ENCODE measurements at places on chromosomes 6 and 20.
A peak's percentile ranks its signal among the peaks of the same experiment; 100 is the strongest.

GRCh38 chr6:43242908-43243663 is at the start of gene TTBK1:
TSS of gene TTBK1 (plus strand) at chr6:43243481. CDS start at chr6:43246661, 3,180 bp downstream.
- peak; percentile 53 for DNase-seq

- no peak for DNase-seq
Observed at GRCh38 chr6:136103763-136104311, 146.3 kb downstream of the MTFR2 start.

GRCh38 chr6:7907159-7907558 is 3.4 kb downstream of the TXNDC5 start:
- DNase-seq = no peak

DNA sequence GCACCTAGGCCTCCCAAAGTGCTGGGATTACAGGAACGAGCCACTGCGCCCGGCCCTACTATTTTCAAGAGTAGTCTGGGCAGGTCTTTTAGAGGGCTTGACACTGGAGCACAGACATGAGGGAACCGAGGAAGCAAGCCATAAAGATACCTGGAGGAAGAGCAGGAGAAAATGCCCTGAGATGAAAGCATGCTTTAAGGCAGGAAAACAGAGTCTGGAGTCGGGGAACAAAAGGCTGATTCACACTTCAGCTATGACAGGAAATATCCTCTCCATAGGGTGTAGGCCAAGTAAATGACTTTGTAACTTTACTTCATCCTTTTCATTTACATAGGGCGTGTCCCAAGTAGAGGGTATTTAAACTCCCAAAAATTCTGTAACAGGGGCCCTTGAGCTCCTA is 4.3 kb upstream of the SERINC3 start:
- no peak for DNase-seq

- DNase-seq = no peak
Observed at GRCh38 chr6:111706841-111707391, 101.2 kb upstream of the TRAF3IP2 start.

- DNase-seq = no peak
Observed at GRCh38 chr6:15376900-15377487, 131.1 kb downstream of the JARID2 start.

DNA sequence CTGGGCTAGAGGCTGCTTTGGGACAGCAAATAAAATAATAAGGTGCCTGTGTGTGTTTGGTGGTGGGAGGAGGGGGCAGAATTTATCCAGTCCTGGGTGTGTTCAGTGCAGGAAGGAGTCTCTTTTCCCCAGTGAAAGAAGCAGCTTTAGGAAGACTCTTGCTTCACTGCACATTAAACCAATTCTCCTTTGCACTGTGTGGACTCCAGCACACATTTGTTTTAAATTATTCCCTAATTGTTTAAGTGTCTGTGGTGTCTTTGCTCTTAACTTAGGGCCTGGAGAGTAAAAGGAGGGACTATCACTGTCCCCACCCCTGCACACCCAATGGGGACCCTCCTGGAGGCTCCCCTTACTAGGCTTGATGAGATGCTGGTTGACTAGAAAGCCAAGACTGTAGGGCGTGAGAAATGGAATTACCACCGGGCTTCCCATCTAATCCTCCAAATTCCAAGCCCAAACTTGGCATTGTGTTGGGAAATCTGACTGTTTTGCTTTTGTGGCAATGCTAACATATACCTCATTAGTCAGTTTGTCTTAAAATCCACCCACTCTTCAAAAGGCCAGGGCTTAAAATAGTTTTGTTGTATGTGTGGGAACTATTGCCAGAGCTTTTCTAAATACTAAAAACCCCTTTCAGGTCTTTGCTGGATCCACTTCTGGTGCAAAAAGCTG is 13.5 kb upstream of the DAAM2 start:
- DNase-seq = no peak

DNA sequence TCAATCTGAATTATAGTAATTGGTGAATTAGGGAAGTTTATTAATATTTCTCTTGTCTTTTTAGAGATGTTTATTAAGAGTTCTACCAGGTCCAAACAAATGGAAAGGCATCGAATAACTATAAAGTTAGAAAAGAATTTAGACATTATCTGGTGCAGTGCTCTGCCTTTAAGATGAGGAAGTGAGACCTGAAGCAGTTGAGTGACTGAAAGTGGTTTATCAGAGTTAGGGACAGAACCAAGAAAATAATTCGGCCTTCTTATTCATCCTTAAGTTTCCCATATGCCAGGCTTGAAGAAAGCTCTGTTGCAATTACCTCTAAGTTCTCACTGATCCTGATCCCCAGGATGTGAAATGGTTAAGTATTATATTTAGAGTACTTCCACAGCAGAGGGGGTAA is 94.2 kb upstream of the FLRT3 start:
- no peak for DNase-seq

DNA sequence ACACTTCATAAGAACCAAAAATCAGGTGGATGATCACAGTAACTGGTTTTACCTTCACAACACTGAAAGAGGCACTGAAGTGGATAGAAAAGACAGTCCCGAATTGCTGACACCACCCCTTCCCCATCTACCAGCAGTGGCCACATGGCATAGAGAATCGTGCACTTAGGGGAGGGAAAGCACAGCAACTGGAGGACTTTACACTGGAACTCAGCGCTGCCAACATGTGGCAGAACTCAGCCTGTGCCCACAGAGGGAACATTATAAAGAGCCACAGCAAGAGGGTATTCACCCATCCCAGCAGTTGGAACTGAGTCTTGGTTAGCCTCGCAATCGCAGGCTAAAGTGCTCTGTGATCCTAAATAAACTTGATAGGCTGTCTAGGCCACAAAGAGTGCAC is 6.5 kb upstream of the KIAA1586 start:
- no peak for DNase-seq

- DNase-seq = no peak
Observed at GRCh38 chr6:431504-431903, 40.0 kb downstream of the IRF4 start.

GRCh38 chr20:47765691-47766594 is 19.3 kb downstream of the SULF2 start:
- no peak for DNase-seq

GRCh38 chr20:44334306-44334705 is 2.5 kb upstream of the R3HDML start:
- DNase-seq = no peak

DNA sequence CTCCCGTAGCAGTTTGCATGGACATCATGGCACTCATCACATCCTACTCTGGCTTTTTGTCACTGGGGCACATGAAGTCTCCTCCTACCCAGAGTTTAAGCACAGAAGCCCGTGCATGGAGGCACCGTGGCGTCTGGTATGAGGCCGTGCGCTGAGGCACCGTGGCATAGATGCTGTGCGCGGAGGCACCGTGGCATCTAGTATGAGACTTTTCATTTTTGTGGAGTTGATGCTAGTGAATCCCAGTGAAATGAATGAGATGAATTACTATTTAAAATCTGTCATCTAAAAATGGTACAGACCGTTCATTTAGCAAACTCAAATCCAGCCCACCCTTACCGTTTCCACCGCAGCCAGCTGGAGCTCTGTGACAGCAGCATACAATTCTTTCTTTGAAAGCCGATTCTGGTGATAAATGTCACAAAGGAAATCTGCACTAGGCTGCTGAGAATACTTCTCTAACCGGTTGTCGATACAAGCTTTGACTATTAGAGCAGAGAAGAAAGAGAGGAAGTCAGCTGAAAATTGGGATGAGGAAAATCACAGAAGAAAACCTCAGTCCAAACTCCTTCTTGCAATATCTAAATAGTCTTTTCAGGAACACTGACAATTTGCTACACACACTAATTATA is 11.3 kb downstream of the CYP24A1 start:
- DNase-seq = no peak

GRCh38 chr6:1325461-1326309 is 13.8 kb downstream of the FOXQ1 start:
- no peak for DNase-seq

Measured in stimulated activated CD4-positive, alpha-beta T cell treated with anti-CD3 and anti-CD28 coated beads, Interleukin-2, amount 100 ng/mL, for 24 hours (primary cell).